ENCODE measurements at places on chromosomes 16 and 17.

GRCh38 chr17:59890720-59891119 is 2.0 kb downstream of the TUBD1 start:
- no peak for DNase-seq

- DNase-seq, result no peak
Observed at GRCh38 chr17:6456914-6457687, 12.8 kb downstream of the PIMREG start.

DNA sequence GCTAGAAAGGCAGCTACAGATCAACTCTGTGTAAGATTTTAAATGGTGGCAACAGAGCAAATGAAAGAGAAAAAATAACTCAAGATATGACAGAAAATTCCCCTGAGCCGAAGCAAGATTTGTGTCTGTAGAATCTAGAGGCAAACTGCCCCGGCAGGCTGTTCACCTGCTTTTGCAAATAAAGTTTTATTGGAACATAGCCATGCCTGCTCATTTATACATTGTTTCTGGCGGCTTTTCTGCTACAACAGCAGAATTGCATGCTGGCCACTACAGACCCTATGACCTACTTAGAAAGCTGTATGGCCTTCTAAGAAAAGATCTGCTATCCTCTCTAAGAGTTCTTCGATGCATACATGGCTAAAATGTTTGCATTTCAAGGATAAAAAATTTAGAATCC is 119.5 kb downstream of the SALL1 start:
- no peak for DNase-seq

GRCh38 chr16:11610580-11610979 is 23.9 kb upstream of the LITAF start:
- DNase-seq, result no peak

- DNase-seq, result no peak
Observed at GRCh38 chr16:82152641-82153112, 17.3 kb downstream of the MPHOSPH6 start.

DNA sequence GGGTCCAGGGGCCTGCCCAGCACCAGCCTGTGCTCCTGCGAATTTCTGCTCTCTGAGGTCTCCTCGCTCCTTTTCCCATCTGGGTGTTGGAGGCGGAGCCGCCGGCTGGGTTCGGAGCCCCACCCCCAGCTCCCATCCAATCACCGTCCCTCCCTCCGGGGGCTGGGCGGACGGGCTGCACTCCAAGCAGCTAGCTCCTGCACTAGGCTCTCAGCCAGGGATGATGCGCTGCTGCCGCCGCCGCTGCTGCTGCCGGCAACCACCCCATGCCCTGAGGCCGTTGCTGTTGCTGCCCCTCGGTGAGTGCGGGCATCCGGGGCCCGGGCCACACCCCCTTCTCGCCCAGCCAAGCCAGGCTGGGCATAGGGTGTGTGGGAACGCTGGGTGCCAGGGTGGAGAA is at the start of gene NRN1L:
NRN1L (plus strand) TSS at position 202 of the 400 bp plus-strand sequence; CDS start at position 221, 19 bp downstream.
- peak; percentile 72 for DNase-seq

- no peak for DNase-seq
Observed at GRCh38 chr16:54344646-54345630, 58.4 kb upstream of the IRX3 start.

DNA sequence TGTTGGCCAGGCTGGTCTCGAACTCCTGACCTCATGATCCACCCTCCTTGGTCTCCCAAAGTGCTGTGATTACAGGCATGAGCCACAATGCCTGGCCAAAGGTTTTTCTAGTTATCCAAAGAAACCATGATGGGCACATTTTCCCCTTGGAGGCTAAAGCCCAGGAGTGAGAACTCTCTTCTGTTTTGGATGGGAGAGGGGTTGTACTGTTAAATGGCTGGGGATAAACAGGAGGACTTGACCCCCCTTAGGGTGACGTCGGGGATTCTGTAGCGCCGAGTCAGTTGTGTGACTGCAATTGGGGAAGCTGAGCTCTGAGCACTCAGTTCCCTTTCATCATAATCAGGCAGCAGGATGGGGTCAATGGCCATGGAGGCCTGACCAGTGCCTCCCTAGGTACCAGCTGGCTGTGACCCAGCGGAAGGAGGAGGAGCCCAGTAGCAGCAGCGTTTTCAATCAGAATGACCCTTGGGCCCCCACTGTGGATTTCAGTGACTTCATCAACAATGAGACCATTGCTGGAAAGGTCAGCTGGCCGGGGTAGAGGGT is 4.1 kb downstream of the AOC3 start:
- no peak for DNase-seq

GRCh38 chr17:49513641-49514040 is 18.5 kb downstream of the NGFR start:
- no peak for DNase-seq

GRCh38 chr16:73231379-73231778 is 183.5 kb upstream of the ZFHX3 start:
- no peak for DNase-seq

- DNase-seq, result peak; percentile 93
Observed at GRCh38 chr17:8125154-8125946, 1.4 kb upstream of the HES7 start.

- no peak for DNase-seq
Observed at GRCh38 chr17:36818134-36818825, 119.0 kb upstream of the LHX1 start.

DNA sequence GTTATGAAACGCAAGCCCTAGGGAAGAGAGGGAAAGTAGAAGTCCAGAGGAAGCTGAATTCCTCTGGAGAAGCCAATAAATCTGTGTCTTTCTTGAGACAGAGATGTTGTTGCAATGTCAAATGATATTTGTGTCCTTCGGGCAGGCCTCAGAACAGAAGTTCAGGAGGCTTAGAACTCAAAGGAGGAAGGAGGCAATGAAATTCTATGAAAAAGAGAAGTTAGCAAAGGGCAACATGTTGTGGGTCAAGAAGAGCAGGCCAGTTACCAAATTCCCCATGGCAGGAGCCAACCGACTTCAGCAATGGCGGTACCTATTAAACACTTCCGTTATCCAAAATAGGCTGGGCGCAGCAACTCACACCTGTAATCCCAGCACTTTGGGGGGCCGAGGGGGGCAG is 109.0 kb upstream of the DHX40 start:
- no peak for DNase-seq

- no peak for DNase-seq
Observed at GRCh38 chr16:3783516-3783915, 66.2 kb upstream of the TRAP1 start.

- DNase-seq, result no peak
Observed at GRCh38 chr16:55466209-55466608, 12.8 kb upstream of the MMP2 start.

DNA sequence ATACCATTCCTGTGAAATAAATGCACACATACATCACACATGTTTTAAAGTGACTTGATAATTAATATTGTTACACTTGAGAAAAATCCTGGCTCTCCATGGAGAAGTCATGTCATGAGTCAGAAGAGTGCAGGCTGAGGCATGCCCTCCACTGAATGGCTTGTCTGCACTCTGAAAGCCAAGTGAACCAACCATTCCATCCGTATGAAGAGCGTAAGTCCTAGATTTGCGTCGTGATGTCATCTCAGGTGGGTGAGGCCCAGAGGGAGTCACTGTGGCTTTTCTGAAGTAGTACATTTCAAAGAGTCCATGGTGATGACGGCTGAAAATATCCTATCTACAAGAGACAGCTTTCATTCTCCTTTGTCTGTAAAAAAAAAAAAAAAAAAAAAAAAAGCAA is 83.5 kb upstream of the IRX5 start:
- no peak for DNase-seq

DNA sequence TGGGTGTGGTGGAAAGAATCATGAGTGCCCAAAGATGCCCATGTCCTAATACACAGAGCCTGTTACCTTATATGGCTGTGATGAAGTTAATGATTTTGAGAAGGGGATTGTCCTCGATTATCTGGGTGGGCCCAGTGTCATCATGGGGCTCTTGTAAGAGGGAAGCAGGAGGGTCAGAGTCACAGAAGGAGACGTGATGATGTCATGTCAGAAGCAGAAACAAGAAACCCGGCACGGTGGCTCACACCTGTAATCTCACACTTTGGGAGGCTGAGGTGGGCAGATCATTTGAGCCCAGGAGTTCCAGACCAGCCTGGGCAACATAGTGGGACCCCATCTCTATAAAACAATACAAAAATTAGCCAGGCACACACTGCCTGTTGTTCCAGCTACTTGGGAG is 55.2 kb upstream of the MGAT5B start:
- DNase-seq, result no peak

- DNase-seq, result no peak
Observed at GRCh38 chr17:80605326-80606066, 60.9 kb downstream of the RPTOR start.

All from neural crest cell (in vitro differentiated cells).